ENCODE measurements at places on chromosomes 12 and 14. TPM values are rescaled to one million over a fixed set of nuclear protein-coding genes. Genes with fewer than 3 reads are reported as not detected.

Gene LBHD2
- total RNA-seq, result not detected

Gene LRRC43
- total RNA-seq, result 0.28 TPM

Gene CLEC6A
- not detected for total RNA-seq

Gene AQP2
- not detected for total RNA-seq

Gene OR6C74
- total RNA-seq, result not detected

Gene NOVA1
- total RNA-seq, result not detected

Gene AKAP6
- 8.5 TPM for total RNA-seq

Gene SLC39A5
- under 0.01 TPM for total RNA-seq

Gene SERPINA10
- not detected for total RNA-seq

Gene CLEC14A
- not detected for total RNA-seq

Gene LMNTD1
- 0.14 TPM for total RNA-seq

Gene RHOJ
- total RNA-seq, result not detected

Gene FGF6
- not detected for total RNA-seq

Gene DBX2
- not detected for total RNA-seq

Gene OVCH1
- 0.28 TPM for total RNA-seq

Gene TM7SF3
- total RNA-seq, result 357 TPM

Gene KLRF1
- total RNA-seq, result 0.21 TPM

Gene DRAM1
- 20.0 TPM for total RNA-seq

Gene RNASE3
- not detected for total RNA-seq

Gene RASSF9
- total RNA-seq, result 1.7 TPM

Gene TEP1
- total RNA-seq, result 29.0 TPM

Gene TC2N
- 45.8 TPM for total RNA-seq

Gene CIT
- 0.34 TPM for total RNA-seq

Gene TCTN2
- 5.0 TPM for total RNA-seq

Gene PTCSC3
- not detected for total RNA-seq

Gene RTRAF
- total RNA-seq, result 92.1 TPM

Gene GLI1
- total RNA-seq, result 0.14 TPM

Gene KRR1
- total RNA-seq, result 21.9 TPM

Gene BCAT1
- 37.2 TPM for total RNA-seq

Gene KRT74
- total RNA-seq, result not detected

Gene RNASE2
- not detected for total RNA-seq

Gene PROX2
- total RNA-seq, result not detected

Gene SLC6A15
- 40.5 TPM for total RNA-seq

Gene MORN3
- total RNA-seq, result 0.50 TPM

Gene COCH
- total RNA-seq, result not detected

Gene REP15
- 0.34 TPM for total RNA-seq

Gene SMAGP
- total RNA-seq, result 8.9 TPM
